ENCODE measurements at places on chromosomes 2 and 18. TPM values are rescaled to one million over a fixed set of nuclear protein-coding genes. Genes with fewer than 3 reads are reported as not detected.

TBR1 gene
- not detected for total RNA-seq

ATOH8 gene
- total RNA-seq: 31.2 TPM

SLC8A1 gene
- total RNA-seq: 2.9 TPM

ADCYAP1 gene
- 1.7 TPM for total RNA-seq

IL1RN gene
- not detected for total RNA-seq

MYO3B gene
- total RNA-seq: not detected

BAZ2B gene
- 21.5 TPM for total RNA-seq

MOGAT1 gene
- total RNA-seq: not detected

TTN gene
- total RNA-seq: 0.05 TPM

RNF152 gene
- 2.3 TPM for total RNA-seq

TYMS gene
- total RNA-seq: 17.6 TPM

REG1B gene
- total RNA-seq: not detected

TMSB10 gene
- 7,729 TPM for total RNA-seq

SFT2D3 gene
- total RNA-seq: 6.8 TPM

IL18R1 gene
- 13.1 TPM for total RNA-seq

TSGA10 gene
- 2.1 TPM for total RNA-seq

All from cardiac ventricle fibroblast (primary cell).